Epithelial cell of umbilical artery (primary cell): ENCODE measurements at places on chromosomes 1 and 21. TPM values are rescaled to one million over a fixed set of nuclear protein-coding genes. Genes with fewer than 3 reads are reported as not detected.

The EDARADD gene
- total RNA-seq, result under 0.01 TPM in 1 of 2 replicates, not detected in the other

The BLACAT1 gene
- total RNA-seq, result not detected in 2 replicates

The ADAMTS5 gene
- total RNA-seq, result under 0.01 TPM in 2 replicates

The C8A gene
- not detected in 2 replicates for total RNA-seq

The OR2L5 gene
- total RNA-seq, result not detected in 2 replicates

The TRIM63 gene
- total RNA-seq, result not detected in 2 replicates

The RAB42 gene
- 0.97 TPM in 1 of 2 replicates, not detected in the other for total RNA-seq

The LRRIQ3 gene
- 0.32 and 0.46 TPM in 2 replicates for total RNA-seq

The RNU1-2 gene
- total RNA-seq, result under 0.01 and 5,836 TPM in 2 replicates

The CADM3 gene
- total RNA-seq, result 12.3 and 15.8 TPM in 2 replicates

The RGS16 gene
- under 0.01 TPM in 1 of 2 replicates, not detected in the other for total RNA-seq

The UMODL1 gene
- total RNA-seq, result not detected in 2 replicates

The FAM110D gene
- 2.1 and 3.9 TPM in 2 replicates for total RNA-seq

The TAS1R1 gene
- total RNA-seq, result not detected in 2 replicates

The RRP1B gene
- total RNA-seq, result 39.0 and 46.5 TPM in 2 replicates

The CLDN14 gene
- 4.2 and 6.2 TPM in 2 replicates for total RNA-seq

The G0S2 gene
- 0.32 and 1.1 TPM in 2 replicates for total RNA-seq

The PARS2 gene
- 2.6 and 6.1 TPM in 2 replicates for total RNA-seq

The DIRAS3 gene
- 0.91 and 0.97 TPM in 2 replicates for total RNA-seq

The NPHS2 gene
- not detected in 2 replicates for total RNA-seq

The LRRC38 gene
- not detected in 2 replicates for total RNA-seq

The FAM163A gene
- under 0.01 TPM in 2 replicates for total RNA-seq

The GPR25 gene
- total RNA-seq, result not detected in 2 replicates
